A172 (cell line): ENCODE measurements at places on chromosomes 6 and 20. TPM values are rescaled to one million over a fixed set of nuclear protein-coding genes. Genes with fewer than 3 reads are reported as not detected.

Gene CCN6
- not detected in 2 replicates for total RNA-seq

Gene EEF1E1
- 114 and 117 TPM in 2 replicates for total RNA-seq

Gene GGT7
- 0.26 and 0.55 TPM in 2 replicates for total RNA-seq

Gene PXMP4
- total RNA-seq, result 10.2 and 11.2 TPM in 2 replicates

Gene OR12D2
- not detected in 2 replicates for total RNA-seq

Gene ADGRG6
- total RNA-seq, result 25.0 and 31.0 TPM in 2 replicates

Gene BTBD3
- total RNA-seq, result 29.6 and 35.8 TPM in 2 replicates

Gene SLC32A1
- total RNA-seq, result not detected in 2 replicates

Gene TGM3
- 0.53 TPM in 1 of 2 replicates, not detected in the other for total RNA-seq

Gene SLC35F1
- total RNA-seq, result not detected in 2 replicates

Gene KIAA0408
- 0.09 and 0.60 TPM in 2 replicates for total RNA-seq

DNA sequence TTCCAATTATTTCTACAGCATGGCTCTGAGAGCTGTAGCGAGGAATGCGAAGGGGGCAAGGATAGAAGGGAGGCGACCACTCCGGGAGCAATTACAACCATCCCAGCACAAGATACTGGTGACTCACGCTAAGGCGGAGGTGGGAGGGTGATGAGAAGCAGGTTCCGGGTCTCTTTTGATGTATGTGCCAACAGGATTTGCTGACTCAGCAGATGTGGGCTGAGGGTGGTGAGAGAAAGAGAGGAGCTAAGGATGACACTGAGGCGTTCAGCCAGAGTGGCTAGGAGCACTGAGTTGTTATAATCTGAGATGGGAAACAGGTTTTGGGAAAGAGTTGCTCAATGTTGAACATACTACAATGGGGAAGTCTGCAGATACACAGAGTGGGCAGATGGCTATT is 9.3 kb upstream of the TXNDC5 start:
- DNase-seq, result peak; percentile 56

- no peak for DNase-seq
These were observed 295.0 kb downstream of the PKHD1 start for GRCh38 chr6:51792273-51793030.

DNA sequence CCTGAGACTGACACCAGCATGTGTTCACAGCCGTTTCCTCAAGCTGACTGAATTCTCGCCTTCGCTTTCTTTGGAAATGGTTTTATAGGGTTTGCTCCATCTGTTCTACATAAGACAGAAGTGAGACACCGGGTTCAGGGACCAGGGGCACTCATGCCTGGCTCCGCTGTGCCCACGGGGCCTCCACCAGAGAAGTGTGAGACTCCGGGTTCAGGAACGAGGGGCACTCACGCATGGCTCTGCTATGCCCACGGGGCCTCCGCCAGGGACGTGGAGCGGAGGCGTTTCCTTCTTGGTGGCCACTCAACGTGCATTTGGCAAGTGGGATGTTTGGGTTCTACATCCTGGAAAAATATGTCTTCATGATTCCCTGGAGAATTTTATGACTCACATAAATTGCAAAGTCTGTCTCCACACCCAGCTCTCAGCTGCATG is 106.6 kb downstream of the RNASET2 start:
- no peak for DNase-seq

DNA sequence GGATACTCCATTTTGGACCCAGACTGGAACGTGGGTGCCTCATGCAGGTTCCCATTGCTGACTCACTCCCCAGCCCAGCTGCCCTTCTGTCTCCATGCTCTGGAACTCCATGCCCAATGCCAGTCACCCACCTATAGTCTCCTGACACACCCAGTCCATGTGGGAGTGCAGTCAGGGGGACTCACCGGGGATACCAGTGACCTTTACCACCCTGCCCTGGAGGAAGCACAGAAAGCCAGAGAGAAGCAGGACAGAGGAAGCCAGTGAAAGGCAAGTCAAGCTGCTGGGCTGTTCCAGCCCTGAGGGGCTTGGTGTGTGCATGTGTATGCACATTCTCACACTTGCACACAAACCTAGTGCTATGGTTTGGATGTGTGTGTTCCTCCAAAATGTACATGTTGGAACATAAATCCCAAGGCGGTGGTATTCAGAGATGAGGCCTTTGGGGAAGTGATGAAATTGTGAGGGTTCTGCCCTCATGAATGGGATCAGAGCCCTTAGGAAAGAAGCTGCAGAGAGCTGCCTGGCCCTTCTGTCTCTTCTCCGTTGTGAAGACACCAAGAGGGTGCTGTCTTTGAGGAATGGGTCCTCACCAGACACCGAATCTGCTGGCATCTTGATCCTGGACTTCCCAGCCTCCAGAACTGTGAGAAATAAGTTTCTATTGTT is 121.4 kb upstream of the MAFB start:
- no peak for DNase-seq

DNA sequence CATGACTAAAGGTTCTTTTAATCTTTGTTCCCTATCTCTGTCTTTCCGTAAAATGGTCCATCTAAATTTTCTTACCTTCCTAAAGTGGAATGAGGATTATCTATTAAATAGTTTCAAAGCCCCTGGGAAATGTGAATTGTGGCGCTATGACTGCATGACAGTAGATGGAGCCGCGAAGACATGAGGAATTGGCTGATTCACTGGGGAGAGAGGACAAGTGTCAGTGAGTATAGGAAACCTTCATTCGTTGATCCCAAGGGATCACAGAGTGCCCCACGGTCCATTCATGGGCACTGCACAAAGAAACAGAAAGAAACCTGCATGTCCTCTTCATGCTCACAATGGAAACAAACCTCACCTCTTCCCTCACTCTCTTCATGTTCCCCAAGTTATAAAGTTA is 479.3 kb upstream of the BTBD3 start:
- no peak for DNase-seq

GRCh38 chr6:111995404-111995803 is 58.5 kb upstream of the CCN6 start:
- no peak for DNase-seq

DNA sequence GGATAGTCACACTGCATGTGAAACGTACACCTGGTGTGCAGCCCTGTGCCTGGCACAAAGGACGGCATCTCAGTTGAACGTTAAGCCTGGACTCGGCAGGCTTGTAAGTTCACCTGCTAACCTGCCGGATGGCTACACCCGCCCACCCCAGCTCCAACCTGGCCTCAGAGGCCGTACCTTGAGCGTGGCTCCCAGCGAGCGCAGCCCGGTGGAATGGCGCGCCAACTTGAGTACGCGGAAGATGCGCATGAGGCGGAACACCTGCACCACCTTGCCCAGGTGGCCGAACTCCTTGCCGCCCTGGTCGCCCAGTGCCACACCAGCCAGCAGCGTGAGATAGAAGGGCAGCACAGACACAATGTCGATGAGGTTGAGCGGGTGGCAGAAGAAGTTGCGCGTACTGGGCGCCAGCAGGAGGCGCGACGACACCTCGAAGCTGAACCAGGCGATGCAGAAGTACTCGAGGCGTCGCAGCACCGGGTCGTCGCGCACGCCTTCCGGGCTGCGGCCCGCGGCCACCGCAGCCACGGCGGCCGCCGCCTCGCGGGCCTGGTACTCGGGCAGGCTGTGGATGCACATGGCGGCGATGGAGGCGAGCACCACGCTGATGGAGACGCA is 3.3 kb downstream of the KCNS1 start:
- no peak for DNase-seq

- peak; percentile 72 for DNase-seq
These were observed 10.7 kb upstream of the LAMP5 start for GRCh38 chr20:9503526-9504245.

GRCh38 chr20:39190666-39191570 is 228.8 kb downstream of the DHX35 start:
- peak; percentile 41 for DNase-seq

GRCh38 chr6:68834551-68834950 is 199.5 kb downstream of the ADGRB3 start:
- peak; percentile 14 for DNase-seq

DNA sequence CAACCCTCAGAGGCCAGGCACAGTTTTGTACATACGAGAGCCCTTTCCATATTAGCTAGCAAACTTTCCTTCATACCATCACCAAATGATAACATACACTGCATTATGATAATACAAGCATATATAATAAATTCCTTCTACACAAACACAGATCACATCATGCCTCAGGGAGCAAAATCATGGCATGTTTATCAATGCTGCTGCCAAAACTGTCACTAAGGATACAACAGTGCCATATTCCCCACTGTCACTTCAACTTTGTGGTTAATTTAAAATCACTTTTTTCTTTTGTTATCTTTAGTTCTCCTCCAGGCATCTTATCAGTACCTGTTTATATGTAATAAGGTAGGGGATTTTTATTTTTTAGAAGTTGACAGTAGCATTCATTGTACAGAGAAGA is 196.3 kb downstream of the EPM2A start:
- no peak for DNase-seq

DNA sequence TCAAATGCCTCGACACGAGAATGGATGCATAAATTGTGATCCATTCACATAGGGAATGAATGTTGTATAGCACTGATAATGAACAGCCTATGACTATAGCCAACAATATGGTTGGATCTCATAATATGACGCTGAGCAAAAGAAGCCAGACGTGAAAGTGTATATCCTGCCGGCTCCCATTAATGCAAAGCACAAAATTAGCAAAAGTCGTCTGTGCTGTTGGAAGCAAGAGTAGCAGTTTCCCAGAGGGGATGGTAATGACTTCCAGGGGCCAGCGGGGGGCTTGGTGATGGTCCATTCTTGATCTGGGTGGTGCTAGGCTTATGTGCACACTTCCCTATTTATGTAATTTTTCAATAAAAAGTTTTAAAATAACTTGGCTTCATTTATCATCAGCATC is 1.0 kb upstream of the TAGAP start:
- DNase-seq, result no peak

- DNase-seq, result no peak
These were observed 111.4 kb upstream of the ATXN1 start for GRCh38 chr6:16872543-16873235.

DNA sequence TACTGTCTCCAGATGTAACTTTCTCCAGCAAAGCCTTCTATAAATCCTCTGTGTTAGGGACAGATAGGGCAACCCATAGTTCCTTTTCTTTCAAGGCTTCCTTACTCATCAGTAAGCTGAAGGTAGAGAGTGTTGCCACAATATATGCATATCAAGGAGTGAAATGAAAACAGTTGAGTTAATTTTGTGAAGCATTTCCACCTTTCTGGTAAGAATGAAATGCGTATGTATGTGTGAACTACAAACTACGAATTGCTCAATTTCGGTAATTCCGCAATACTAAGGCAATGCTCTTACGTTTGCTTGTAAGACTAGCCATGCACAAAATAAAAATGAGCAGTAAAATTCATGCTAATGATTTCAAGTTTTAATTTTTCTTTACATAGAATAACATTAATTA is 61.2 kb upstream of the HBS1L start:
- DNase-seq, result no peak
